ENCODE measurements at places on chromosomes 2 and 18.

DNA sequence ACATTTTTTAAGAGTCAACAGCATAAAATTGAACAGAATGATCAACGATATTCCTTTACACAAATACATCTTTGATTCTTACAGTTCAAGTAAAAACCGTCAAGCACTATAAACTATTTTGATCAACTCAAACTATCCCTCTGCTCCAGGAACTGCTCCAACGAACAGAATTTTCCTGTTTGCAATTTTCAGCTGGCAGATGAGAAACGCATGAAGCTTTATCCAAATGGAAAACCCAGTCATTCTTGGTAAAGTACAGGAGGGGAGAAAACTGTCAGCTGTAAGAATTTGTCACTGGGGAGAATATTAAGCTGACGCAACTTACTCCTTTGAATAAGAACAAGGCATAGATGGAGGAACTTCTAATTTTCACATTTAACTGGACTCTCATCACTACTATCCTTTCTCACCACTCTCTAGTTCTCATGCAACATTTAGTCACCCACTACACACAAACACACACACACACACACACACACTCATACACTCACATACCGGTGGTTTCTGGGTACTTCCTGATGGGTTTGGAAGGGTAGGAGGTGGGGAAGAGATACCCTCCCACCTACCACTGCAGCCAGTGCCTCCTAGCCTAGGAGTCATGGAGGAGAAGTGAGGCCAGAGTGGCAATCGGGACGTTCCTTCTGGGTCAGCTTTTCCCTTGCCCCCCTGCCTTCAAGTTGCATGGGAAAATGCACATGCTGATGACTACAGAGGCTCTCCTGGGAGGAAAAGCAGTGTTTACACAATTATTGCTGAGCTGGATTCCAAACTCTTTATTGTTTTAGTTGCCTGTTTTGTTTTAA is 54.0 kb upstream of the SPATS2L start:
- DNase-seq: peak; percentile 63

GRCh38 chr2:188042412-188042811 is 249.3 kb upstream of the GULP1 start:
- DNase-seq: peak; percentile 10

DNA sequence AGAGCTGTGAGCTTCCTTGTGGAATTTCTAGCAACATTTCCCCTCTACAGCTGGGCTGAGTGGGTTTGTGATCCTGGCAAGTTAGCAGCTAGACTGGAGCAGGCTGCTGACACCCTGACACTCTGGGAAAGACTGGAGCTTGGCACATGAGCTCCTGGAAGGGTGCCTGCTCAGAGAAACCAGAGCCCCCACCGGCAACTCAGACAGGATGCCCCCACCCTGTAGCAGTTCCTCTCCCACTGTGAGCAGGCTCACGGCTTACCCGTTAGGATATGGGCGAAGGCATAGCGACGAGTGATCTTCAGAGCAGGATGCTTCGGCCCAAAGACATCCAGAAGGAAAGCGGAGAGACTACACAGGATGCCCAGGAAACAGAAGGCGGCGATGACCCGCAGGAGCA is 11.2 kb downstream of the TMEM127 start:
- DNase-seq: no peak

DNA sequence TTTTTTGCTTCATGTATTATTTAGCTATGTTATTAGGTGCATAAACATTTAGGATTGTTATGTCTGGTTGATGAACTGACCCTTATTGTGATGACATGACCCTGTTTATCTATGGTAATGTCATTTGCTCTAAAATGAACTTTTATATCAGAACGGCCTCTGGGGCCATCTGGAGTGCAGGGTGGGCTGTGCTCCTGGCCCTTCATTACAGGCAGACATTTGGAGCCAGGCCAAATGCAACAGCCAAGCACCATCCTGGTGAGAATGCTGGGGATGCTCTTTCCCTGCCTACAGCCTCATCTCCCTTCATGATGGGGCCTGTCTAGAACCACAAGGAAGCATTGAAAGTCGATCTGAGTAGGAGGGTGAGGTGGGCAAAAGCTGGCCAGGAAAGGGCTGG is 38.0 kb downstream of the HJURP start:
- DNase-seq: no peak

- no peak for DNase-seq
Observed at GRCh38 chr2:241751776-241752175, 17.3 kb downstream of the D2HGDH start.

DNA sequence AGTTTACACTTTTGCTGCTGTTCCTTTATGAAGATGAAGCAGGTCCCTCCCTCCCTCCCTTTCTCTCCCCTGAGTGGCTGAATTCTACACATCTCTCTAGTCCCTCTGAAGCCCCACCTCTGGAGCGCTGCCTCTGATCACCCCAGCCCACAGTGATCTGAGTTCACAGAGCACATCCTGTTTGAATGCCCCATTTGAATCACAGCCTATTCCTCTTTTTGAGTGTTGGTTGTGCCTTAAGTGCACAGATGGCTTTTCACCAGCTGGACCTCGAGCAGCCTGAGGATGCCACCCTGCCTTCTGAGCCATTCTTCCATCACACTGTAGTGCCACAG is 87.1 kb downstream of the ITGB1BP1 start:
- peak; percentile 54 for DNase-seq

- DNase-seq: peak; percentile 32
Observed at GRCh38 chr2:24855726-24856125, 62.5 kb downstream of the CENPO start.

DNA sequence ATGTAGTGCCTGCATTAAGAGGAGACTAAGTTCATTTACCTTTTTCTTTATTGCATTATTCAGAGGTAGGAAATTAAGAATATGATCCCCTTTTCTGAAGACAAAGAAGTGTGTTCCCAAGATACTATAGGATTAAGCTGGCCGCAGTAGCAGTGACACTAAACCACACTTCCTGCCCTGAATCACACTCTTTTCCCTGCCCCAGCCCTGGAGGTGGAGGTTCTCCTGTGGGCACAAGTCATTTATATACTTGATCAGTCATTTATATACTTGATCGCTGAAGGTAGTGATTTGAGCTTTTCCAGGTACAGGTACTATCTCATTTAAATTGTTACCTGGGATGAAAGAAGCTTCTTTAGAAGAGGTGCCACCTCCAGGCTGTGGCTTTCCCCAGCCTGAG is 78.6 kb downstream of the ARMC9 start:
- no peak for DNase-seq

- DNase-seq: peak; percentile 38
Observed at GRCh38 chr2:85886590-85886989, 2.2 kb downstream of the ST3GAL5 start.

GRCh38 chr2:9639000-9639602 is 8.3 kb upstream of the YWHAQ start:
- peak; percentile 52 for DNase-seq

DNA sequence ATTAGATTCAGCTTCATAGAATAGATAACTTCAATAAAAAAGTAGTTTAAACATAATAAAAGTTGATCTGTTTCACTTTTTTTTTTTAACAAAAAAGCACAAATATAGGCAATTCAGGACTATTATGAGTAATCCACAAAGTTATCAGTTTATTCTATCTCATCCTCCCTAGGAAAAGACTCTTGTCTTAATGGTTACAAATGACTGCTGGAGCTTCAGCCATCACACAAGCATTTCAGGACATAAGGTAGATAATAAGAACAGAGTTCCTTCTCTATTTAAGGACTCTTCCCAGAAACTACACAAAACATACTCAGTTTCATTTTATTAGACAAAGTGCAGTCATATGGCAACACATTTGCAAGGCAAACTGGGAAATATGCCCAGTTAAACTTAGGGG is 357.6 kb upstream of the SETBP1 start:
- no peak for DNase-seq

GRCh38 chr2:100240386-100240785 is 81.9 kb downstream of the LONRF2 start:
- DNase-seq: no peak
